Activated CD4-positive, alpha-beta T cell treated with anti-CD3 and anti-CD28 coated beads, Interleukin-2, amount 10 ng/mL, durations not matched to agents 24 days and 14 days (primary cell): ENCODE measurements at places on chromosomes 12 and 14.

DNA sequence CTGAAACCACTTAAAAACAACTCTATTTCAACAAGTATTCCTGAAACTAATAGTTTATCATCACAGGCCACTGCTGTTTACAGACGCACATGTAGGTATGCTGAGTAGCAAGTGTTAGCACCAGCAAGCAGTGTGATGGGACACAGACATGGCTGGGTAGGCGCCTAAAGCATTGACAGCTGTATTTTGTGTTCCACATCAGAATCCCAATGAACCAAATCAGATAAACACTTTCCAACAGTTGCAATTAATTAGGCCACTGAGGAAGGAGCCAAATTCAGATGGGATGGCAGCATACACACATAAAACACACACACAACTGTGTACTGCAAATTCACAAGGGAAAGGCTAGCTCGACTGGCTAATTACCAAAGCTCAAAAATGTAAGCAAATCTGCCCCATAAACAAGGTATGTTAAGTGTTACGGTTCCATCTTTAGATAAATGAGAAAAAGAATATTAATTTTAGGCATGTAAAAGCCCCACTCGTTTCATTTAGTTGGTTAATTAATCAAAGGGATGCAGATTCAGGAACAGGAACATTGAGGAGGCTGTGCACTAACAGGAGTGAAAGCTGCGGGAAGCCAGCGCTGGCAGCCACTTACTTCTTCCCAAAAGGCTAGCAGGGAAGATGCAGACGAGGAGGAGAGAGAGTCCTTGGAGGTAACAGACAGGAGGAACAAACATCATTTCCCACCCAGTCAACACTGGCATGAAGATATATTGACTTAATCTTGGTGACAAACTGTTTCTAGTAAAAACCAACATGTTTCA lies 33.4 kb downstream of the AMN start:
- no peak for DNase-seq

DNA sequence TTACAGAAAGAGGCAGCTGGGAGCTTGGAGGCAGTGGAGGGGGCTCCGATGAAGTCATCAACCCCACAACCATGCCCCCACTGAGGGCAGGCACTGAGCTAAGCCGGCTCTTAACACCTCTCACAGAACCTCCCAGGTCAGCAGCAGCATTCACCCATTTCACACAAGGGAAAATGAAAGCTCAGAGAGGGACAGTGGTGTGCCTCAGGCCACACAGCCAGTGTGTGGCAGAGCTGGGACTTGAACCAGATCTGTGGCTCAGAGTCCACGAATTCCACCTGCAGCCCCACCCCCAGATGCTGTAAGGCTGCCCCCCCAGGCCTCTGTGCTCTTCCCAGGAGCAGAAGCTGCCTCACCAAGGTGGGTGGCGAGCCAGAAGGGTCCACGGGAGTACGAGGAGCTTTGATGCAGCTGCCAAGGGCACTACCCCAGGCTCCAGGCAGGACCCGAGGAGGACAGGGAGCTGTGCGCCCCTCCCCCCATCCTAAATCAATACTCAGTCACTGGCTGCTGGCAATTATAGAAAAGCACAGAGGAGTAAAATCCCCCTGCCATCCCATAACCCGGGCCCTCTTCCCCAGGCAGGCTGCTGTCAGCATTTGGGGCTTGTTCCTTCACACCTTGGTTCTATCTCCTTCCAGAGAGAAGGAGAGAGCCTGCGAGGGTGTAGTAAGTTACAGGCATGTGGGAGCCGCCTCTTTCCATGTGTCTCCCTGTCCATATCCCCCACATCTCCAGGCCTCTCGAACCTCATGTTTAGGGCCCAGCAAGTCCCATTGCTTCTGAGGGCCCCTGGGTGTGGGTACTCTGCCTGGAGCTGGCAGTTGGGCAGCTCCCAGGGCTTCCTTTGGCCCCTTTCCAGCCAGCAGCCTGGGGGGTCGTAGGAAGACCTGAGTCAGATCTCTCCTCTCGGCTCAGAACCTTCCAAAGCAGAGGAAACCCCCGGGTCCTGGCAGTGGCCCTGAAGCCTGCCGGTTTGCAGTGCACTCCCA lies 47.6 kb downstream of the FAM222A start:
- DNase-seq = no peak

- no peak for DNase-seq
Observed at GRCh38 chr12:6970096-6970527, 352 bp downstream of the PHB2 start.

DNA sequence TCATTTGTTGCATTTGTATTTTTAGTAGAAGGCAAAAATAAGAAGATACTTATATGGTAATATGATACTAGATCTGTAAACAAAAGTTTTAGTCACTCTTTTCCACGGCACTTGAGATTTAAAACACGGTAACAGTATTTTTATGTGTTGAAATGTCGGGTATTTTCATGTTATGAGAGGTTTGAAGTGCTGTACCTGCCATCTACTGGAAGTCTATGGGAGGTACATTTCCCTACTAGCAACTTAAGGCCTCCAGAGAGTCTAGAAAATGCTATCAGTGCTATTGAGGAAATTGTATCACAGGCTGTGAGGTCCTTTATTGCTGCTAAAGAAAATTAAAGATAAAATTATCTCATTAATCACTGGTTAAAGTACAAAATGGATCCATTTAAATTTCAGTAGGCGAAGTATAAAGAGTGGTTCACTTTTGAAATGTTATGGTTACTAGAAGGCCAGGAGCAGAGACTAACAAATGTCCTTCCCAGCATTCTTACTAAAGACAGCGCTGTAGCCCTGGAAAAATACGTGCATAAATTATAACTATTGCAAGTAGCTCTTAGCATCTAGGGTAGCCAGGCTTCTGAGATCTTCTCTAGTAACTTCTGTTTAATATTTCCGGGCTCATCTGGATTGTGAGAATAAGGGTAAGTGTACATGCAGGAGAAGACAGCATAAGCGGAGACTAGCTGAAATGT lies 77.6 kb upstream of the PRKD1 start:
- no peak for DNase-seq

DNA sequence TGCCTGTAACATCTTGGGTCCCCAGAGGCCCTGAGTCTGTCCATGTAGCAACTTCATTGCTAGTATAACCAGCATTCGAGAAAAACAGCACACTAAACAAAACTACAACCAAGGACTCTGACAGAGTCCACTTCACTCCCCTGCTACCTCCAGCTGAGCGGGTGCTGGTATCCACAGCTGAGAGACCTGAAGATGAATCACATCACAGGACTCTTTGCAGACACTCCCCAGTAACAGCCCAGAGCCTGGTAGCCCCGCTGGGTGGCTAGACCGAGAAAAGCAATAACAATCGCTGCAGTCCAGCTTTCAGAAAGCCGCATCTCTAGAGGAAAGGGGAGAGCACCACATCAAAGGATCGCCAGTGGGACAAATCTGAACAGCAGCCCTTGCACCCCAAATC lies 9.0 kb upstream of the IQSEC3 start:
- peak; percentile 53 for DNase-seq
